ENCODE measurements at places on chromosomes 2 and 18. TPM values are rescaled to one million over a fixed set of nuclear protein-coding genes. Genes with fewer than 3 reads are reported as not detected.

DNA sequence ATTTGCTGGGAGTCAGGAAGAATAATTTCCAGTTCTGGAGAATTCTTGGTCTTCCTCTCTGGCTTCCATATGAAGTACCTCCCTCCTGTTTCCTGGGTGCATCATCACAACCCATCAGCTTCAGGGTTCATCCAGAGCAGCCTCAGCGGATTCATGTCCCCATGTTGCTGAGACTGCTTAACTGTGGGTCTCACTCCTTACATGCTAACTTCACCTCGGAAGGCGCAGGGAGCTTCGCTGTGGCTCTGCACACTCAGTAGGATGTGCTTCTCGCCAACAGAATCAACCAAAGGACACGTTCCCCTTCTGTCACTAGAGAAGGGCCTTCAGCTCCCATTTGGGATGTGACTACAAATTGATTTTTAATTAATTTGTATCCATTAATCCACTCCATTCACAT, 24.2 kb downstream of the FBLN7 start:
- DNase-seq, result no peak
- H3K36me3 ChIP-seq, result no peaks in the 10 kb centered on the region
- H3K4me1 ChIP-seq, result no peaks in the 10 kb centered on the region
- no peaks in the 10 kb centered on the region for H3K27me3 ChIP-seq
- H3K27ac ChIP-seq, result no peak overlapping the region
- H3K4me3 ChIP-seq, result no peak overlapping the region

Gene SMCHD1
- 55.9 TPM for total RNA-seq

- peaks cover 83% of the 10 kb centered on the region for H3K36me3 ChIP-seq
- no peak for DNase-seq
- no peaks in the 10 kb centered on the region for H3K27me3 ChIP-seq
- H3K4me1 ChIP-seq, result no peaks in the 10 kb centered on the region
- no peak overlapping the region for H3K4me3 ChIP-seq
Observed at GRCh38 chr18:58385472-58385871, 243.4 kb downstream of the ALPK2 start.

- no peak overlapping the region for H3K4me3 ChIP-seq
- H3K27ac ChIP-seq, result no peak overlapping the region
- no peak for DNase-seq
- no peaks in the 10 kb centered on the region for H3K27me3 ChIP-seq
- no peaks in the 10 kb centered on the region for H3K36me3 ChIP-seq
- H3K4me1 ChIP-seq, result no peaks in the 10 kb centered on the region
Observed at GRCh38 chr2:234873828-234874173, 78.0 kb upstream of the SH3BP4 start.

- no peak overlapping the region for H3K27ac ChIP-seq
- H3K4me1 ChIP-seq, result no peaks in the 10 kb centered on the region
- no peak for DNase-seq
- no peak overlapping the region for H3K4me3 ChIP-seq
Observed at GRCh38 chr2:75489721-75490120, 71.0 kb downstream of the EVA1A start.

Measured in lower lobe of right lung (tissue), 2 donors.